NCI-H187 (cell line): ENCODE measurements at places on chromosomes 3 and 15.

DNA sequence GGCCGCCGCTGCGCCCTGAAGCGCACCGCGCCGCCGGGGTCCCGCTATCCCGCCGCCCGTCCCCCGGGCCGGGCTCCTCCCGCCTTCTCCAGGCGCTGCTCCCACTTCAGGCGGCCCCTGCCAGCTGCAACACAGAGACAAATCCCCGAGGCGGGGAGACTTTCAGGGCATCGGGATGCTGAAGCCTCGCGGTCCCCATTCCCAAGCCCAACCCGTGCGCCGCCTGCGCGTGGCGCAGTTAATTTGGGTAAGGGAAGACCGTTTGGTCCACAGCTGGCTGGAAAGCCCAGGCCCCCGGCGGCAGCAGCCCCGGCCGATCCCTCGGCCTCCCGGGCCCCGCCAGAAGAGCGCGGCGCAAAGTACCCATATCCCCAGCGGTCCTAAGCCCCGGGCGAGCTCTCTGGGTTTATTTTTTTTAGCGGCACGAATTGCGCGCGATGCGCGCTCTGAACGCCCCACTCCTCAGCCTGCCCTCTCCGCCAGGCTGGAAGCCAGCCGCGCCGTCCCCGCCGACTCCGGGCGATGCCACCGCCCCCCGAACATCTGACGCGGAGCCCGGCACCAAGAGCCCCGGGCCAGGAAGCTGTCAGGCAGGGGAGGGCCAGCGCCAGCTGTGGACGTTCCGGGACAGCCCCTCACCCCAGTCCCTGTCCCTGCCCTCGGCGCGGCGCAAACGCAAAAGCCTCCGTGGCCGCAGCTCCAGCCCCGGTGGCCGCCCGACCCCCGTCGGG is 517 bp downstream of the FBN1 start:
- DNase-seq, result no peak

- no peak for DNase-seq
These were observed 163.4 kb upstream of the IGF1R start for GRCh38 chr15:98484914-98485313.

- DNase-seq, result no peak
These were observed 61.5 kb downstream of the SLC6A1 start for GRCh38 chr3:11053926-11054503.

GRCh38 chr3:197736010-197736490 is 654 bp downstream of the RUBCN start:
- DNase-seq, result peak; percentile 17

DNA sequence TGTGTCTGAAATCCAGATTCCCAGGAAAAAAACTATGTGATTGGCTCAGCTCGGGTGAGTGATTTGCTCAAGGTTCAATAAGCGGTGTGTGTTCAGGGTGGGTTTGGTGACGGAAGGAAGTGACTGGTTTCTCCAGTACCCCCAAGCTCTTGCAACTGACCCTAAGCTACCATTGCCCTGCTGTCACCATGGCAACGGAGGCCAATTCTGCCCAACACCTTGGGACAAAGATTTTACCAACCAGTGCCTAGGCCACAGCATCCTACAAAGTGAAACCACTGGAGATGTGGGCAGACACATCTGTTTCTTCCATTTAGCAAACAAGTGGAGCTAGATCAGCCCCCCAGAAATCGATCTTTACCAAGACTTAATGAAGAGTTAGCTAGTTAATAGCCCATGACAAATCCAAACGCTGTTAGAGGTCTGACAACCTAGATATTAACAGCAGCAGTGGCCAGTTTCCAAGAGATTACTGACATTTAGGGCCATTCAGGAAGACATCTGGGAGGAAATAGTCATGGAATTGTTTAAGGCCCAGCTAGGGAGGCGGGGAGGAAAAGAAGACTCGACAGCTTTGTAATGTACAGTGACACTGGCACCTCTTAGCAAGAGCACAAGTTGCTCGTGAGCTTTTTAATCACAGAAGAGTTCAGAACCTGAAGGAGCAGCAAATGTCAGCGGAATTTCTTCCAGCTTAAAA is 195.9 kb downstream of the SLCO3A1 start:
- DNase-seq, result no peak

DNA sequence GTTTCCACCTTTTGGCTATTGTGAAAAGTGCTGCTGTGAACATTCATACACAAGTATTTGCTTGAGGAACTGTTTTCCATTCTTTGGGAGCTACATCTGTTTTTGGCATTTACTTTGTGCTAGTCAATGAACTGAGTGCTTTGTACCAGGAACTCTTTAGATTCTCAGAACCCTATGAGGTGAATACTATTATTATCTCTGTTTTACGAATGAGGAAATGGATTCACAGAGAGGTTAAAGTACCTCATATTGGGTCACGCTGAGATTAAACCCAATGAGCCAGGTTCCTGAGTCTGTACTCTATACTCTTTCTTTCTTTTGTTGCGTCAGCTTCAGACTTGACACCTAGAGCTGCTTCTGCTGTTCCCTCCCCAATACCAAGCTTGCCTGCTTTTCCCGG is 358.1 kb downstream of the CNTN4 start:
- no peak for DNase-seq

DNA sequence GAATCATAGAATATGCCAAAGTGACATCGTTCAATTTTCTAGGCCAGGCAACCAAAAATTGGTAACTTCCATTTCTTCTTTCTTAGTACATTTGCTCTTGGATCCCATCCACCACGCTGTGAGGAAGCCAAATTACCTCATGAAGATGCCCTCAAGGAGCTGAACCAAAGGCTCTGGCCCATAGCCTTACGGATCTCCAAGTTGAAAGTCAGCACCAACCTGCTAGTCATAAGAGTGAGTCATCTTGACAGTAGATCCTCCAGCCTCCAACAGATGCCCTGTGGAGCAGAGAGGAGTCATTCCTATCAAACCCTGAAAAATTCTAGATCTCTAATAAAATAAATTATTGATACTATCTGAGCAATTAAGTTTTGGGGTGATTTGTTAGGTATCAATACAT is 322.5 kb upstream of the COL8A1 start:
- DNase-seq, result no peak

DNA sequence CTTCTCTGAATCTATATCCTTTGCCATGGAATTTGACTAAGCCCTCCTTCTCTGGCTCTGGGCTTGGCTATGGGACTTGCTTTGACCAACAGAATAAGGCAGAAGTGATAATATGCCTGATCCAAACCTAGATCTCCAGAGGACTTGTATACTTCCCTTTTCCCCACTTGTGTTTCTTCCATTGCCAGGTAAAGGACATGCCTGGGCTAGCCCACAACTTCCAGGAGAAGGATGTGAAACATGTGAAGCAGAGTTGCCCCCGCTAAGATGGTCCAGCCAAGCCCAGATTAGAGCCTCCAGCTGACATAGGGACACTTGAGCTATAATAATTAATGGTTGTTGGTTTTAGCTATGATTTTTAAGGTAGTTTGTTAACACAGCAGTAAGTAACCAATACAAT is 55.1 kb downstream of the FOXB1 start:
- no peak for DNase-seq

GRCh38 chr3:58214484-58215316 is 3.9 kb upstream of the DNASE1L3 start:
- no peak for DNase-seq

- no peak for DNase-seq
These were observed 53.1 kb downstream of the HEG1 start for GRCh38 chr3:125002414-125003368.

DNA sequence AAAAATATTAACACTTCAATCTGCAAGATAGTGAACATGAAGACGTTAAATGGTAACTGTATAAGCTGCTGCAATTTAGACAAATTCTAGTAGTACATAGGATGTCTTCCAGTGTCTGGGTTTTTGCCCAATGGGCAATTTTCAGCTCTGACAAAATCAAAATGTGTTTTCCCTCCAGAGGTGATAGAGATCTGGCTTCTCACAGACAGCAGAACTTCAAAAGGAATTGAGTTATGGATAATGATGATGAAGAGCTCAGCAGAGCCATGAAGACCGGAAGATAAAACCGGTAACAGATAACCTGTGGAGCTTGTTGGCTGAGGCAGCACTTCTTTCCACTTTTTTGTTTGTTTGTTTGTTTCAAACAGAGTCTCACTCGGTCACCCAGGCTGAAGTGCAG is 89.4 kb upstream of the NTRK3 start:
- DNase-seq, result no peak

GRCh38 chr15:80121546-80121945 is 31.3 kb upstream of the FAH start:
- DNase-seq, result no peak

GRCh38 chr3:39150803-39151631 is 2.4 kb downstream of the CSRNP1 start:
- no peak for DNase-seq

DNA sequence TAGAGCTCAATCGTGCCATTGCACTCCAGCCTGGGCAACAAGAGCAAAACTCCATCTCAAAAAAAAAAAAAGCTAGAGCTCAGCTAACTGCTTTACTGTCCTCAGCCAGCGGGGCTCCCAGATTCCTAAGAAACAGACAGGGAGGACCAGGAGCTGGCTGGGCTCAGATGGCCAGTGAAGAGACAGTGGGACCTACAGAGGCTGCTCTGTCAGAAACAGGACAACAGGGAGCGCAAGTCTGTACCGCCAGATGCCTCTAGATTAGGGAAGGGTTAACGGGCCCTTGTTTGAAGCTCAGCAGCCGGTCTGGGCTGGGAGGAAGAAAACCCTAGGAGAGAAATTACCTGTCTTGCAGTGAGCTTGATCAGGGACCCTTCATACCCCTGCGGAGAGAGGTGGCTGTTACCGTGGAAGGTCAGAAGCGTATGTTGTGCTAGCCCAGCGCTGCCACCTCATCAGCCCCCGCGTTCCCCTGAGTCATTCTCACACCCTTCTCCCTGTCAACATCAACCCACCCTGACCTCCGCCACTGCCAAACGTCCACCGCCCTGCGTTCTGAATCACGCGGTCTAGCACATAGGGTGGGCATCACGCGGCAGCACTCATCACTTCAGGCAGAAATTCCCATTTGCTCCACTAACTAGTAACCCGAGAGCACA is 25.3 kb downstream of the RBPMS2 start:
- no peak for DNase-seq

DNA sequence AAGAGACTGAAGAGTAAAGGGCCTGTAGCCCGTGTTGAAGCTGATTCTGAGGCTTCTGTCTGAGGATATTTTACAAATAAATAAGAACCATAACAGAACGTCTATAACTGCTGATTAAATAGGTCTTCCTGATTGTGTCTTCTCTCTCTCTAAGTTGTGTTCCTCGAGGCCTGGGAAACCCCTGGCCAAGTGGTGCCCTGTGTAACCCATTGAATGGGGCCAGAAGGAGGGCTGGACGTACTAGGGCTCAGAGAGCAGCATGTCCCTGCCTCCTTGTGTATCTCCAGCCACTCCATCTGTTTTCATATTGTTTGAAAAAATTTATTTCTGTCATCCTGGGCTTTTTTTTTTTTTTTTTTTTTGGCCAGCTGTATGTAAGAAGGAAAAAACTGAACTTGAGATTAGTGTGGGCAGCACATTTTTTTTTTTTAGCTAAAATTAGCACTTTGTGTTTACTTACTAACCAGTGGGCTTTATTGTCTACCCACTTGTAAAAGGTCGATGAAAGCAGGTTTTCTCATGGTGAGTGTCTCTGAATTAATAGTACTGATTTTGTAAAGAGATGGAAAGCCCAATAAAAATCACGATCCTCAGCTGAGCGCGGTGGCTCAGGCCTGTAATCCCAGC is 10.7 kb downstream of the DHX30 start:
- no peak for DNase-seq

DNA sequence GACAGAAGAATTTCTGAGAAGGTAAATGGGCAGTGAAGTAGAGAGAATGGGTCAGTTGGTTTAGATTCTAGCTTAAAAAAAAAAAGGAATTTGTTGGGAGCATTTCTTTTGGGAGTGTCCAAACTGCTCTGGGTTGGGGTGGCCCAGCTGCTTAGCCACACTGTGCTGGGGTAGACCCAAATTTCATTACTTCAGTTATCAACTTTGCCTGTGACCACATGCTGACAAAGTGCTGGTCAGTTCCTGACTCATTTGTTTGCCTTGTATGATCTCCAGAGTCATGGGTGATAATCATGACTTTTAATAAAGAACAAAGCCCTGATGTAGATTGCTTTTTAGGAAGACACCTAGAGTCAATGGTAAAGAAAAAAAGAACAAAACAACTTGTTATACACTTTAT is 121.5 kb upstream of the FGF7 start:
- no peak for DNase-seq

DNA sequence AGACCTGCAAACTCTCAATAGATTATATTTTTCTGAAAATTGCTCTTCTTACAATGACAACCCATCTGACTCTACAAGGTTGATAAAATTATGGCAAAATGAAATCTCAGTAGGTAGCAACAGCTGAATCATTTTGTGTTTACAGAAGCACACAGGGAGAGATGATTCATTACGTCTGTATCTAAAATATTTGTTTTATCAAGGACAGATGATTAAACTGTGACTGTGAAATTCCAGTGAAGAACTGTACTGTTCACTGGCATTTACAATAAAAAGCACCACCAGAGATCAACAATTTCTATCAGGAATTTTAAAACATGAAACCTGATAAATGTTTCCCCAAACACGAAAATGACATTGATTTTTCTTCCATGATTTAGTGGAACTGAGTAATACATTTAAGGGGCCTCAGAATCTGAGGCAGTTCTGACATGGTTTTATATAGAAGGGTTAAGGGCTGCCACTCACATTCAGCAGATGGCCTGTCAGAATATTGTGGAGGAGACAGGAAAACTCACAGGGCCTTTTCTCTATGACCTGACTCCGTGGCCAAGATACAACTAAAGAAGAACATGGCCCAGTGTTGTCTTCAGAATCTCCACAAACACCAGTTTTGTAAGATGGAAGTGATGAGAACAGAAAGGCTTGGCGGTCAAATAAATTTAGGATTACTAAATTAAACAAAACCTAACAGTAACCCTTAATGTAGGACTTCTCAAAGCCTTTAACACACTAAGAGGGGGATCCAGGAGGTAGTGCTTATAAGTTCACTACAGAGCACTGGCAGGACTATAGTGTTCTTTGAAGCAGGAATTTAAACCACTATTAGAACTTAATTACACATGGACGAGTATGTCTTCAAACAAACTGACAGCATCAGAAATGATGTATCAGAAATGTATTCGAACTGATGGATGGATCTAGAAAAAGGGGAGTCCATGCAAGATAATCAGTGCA is 25.9 kb downstream of the RAD18 start:
- DNase-seq, result no peak
